ENCODE measurements at places on chromosomes 2 and 18.

DNA sequence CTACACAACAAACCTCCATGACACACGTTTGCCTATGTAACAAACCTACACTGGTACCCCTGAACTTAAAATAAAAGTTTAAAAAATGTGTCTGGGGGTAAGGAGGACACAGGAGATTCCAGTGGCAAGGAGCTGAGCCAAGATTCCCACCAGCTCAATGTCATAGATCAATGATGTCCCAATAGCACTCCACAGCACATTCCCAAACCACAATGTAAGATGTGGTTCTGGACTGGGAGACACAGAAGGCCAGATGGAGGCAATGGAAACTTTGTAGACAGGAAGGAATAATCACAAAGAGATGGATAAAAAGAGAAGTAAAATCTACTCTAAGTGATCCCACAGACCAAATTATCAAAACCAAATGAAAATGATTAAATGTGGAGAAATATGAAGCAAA is 312.4 kb upstream of the SOX11 start:
- no peak for DNase-seq

DNA sequence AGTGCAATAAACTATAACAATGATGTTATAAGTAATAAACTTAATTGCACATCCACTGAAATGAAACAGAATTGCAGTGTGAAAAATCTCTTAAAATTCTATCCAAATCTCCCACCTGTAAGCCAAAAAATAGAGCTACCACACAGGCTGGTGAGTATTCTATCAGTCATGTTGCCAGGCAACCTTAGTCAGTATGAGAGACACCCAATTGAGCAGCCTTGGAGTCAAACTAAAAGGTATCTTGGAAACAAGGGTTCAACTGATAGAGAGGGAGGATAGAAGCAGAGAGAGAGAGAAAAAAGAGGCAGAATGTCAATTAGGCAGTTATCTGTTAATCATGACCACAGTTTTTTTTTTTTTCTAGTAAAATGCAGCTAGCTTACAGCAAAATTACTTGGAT is 45.8 kb downstream of the GALNT13 start:
- DNase-seq = no peak

DNA sequence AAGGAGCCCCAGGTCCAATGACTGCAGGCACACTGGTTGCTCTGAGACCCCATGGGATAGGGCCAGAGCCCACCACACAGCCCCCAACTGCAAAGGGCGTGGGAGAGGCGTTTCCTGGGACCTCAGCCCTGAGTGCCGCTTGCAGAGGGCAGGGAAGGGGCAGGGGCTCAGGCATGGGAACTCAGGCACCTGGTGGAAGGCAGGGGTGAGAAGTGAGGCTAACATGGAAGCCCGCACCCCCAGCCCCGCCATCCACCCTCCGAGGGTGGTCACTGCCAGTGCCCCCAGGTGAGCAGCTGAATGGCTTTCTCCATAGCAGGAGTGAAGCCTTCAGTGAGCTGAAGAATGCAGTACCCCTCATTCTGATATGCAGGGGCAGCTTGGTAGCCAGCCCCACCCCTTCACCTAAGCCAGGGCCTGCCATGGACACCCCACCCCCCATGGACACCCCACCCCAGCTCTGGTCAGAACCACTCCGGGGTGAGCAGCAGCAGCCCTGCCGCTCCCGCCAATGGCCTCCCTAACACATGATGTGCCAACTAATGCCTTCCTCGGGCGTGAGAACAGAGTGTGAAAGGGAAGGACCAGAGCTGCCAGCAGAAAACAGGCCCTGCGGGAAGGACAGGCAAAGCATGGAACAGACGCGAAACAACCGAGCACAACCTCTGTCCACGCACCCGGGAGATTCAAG is 6.6 kb downstream of the KIF1A start:
- DNase-seq = no peak

- no peak for DNase-seq
Observed at GRCh38 chr2:99472600-99472960, 17.2 kb downstream of the REV1 start.

GRCh38 chr2:4964579-4964978 is 727.6 kb upstream of the SOX11 start:
- DNase-seq = no peak

GRCh38 chr18:26746826-26747475 is 118.6 kb downstream of the AQP4 start:
- no peak for DNase-seq

GRCh38 chr18:55100817-55101457 is 141.7 kb upstream of the CCDC68 start:
- no peak for DNase-seq

GRCh38 chr2:73925853-73926492 is 707 bp upstream of the DGUOK start:
- DNase-seq = no peak

DNA sequence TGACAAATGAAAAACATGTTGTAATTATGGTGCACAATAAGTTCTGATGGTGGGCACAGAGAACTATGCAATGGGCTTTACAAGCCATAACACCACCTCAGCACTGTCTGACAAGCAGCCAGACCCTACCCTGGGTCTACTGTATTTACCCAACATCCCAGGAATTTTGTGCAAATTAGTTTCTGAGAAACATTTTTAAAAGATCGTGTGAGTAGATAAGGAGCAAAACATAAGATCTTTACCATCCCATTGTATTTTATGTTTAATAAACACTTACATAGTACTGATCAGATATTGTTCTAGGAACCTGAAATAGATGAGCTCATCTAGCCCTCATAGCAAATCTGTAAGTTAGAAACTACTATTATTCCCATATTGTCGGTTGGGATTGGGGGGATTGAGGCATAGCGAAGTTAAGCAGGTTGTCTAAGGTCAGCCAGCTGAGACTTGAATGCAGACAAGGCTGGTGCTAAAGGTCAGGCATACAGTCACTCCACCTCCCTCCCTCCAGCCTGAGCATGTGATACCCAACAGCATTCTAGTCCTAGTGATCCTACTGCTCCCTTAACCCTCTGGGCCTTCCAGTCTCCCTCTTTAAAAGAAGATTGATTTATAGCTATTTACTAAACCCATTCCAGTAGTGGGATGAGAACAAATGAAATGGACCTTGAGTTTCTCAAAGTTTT is 67.4 kb upstream of the STAM2 start:
- DNase-seq = no peak
